Jurkat, Clone E6-1 (cell line): ENCODE measurements at places on chromosomes 2 and 18.
A peak's percentile ranks its signal among the peaks of the same experiment; 100 is the strongest.

GRCh38 chr2:95231723-95232122 lies 24.4 kb downstream of the ZNF892 start:
- peak; percentile 67 for DNase-seq

- DNase-seq: no peak
These were observed 22.7 kb downstream of the GDF7 start for GRCh38 chr2:20689428-20690264.

- no peak for DNase-seq
These were observed 200.8 kb downstream of the PLCL1 start for GRCh38 chr2:198004921-198005829.

DNA sequence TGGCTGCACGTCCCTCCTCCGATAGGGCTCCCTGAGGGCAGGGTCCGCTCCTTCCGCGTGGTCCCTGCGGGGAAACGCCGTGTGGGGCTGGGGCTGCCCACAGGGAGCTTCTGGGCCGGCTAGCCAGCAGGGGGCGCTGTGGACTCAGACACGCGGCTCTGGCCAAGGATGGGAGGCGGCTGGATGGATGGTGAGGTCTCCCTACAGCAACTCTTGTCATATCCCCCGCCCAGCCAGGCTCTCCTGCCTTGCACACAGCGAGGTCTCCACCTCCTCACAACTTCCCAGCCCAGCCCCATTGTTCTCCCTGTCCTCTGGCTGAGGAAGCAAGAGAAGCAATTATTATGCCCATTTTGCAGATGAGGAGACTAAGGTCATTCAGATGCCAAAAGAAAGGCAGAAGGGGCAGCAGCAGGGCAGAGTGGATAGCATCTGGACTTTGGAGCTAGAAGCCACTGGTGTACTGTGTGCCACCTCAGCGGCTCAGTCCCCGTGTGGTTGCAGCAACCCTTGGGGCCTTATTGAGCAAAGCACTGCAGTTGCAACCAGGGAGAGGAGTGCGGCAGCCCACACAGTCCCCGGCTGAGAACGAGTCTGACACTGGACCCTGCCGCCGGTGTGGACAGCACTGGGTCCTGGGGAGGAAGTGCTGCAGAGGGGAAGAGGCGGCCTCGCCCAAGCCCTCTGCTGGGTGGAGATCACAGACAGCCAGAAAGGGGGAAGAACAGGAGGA lies 99.0 kb downstream of the ZFP36L2 start:
- no peak for DNase-seq

- no peak for DNase-seq
These were observed 1320.3 kb upstream of the LRRTM1 start for GRCh38 chr2:81624825-81625224.

DNA sequence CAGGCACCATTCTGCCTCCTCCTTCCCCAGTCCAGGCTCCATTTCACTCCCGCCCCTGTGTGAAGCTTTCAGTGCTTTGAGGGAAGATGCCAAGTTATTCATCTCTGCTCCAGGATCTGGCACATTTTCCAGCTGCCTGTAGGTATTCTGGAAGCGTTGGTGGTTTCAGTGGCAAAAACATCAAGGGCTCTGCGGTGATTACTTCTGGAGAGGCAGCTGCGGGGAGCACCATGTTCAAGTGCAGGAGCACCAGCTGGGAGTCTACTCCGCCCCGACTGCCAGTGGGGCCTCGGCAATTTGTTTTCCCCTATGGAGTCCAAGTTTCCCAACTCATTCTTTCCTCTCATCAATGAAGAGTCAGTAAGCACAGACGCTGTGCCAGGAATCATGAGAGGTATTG lies 211.7 kb downstream of the CLIP4 start:
- DNase-seq: no peak

DNA sequence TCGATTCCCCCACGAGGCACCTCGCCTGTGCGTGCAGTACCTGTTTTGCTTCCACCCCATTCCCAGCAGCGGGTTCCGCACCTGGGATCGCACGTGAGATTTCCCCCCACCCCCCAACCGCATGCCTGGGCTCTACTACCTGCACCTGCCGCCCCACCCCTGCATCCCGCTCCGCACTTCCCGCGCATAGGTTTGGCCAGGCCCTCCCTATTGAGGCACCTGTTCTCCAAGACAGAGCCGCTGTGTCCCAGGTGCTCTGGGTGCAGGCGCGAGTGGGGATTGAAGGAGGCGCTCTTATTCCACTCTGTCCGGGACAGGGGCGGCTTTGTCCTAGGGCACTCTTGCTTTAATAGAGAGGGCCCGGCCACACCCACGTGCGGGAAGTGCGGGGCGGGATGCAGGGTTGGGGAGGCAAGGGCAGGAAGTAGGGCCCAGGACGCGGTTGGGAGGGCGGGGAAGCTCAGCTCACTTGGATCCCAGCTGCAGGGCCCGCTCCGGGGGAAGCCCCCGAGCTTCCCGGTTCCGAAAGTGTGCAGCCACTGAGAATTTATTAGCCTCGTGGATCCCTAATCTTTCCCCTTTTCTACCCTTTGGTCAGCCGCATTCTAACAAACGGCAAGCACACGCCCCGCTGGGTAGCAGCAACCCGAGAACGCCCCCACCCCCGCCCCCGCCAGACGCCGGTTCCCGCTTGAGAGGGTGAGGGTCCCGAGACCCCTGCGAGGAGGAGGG lies 670 bp upstream of the MOCOS start:
- no peak for DNase-seq

DNA sequence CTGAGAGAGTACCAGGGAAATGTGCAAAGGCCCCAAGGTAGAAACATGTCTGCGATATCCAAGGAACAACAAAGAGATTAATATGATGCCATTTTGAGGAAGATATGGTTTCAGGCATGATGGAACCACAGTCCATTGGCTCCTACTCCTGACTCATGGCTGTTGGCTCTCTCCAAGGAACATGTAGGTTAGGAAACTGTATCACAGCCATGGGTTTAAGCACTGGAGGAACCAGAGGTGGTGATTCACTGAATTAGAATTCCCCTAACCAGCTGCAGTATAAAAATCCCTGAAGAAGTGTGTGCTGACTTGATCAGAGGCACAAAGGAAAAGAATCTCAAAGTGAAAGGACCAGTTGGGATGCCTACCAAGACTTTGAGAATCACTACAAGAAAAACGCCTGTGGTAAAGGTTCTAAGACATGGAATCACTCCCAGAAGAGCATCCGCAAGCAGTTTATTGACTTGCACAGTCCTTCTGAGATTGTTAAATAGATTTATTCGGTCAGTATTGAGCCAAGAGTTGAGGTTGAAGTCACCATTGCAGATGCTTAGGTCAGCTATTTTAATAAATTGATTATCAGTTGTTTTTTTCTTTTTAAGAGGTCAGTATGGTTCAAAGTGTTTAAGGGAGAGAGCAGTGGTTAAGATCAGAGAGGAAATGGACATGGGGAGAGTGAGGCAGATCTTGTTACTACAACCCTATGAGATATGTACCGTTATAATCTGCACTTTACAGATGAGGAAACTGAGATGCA lies 110.7 kb upstream of the OTX1 start:
- DNase-seq: no peak

GRCh38 chr2:112768432-112768831 lies 4.0 kb upstream of the CKAP2L start:
- no peak for DNase-seq

DNA sequence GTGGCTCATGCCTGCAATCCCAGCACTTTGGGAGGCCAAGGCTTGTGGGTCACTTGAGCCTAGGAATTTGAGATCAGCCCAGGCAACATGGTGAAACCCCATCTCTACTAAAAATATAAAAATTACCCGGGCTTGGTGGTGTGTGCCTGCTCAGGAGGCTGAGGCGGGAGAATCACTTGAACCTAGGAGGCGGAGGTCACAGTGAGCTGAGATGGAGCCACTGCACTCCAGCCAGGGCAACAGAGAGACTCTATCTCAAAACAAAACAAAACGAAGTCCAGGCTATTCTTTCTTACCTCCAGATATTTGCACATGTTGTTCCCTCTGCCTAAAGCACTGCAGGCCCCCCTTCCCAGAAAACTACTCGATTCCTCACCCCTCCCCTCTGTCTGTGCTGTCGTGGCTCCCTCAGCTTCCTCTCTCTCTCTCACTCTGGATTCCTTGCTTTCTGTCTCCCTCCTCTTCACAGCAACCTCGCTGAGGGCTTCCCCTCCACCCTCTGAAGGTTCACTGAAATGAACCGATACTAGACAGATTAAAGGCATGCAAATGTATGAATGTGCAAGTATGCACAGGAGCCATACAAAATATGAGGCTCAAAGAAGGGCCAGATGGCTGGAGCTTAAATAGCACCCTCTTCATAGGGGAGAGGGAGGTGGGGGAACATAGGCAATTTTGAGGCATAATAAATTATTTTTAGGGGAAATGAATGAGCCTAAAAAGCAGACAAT lies 18.5 kb downstream of the TMEM177 start:
- DNase-seq: peak; percentile 28

DNA sequence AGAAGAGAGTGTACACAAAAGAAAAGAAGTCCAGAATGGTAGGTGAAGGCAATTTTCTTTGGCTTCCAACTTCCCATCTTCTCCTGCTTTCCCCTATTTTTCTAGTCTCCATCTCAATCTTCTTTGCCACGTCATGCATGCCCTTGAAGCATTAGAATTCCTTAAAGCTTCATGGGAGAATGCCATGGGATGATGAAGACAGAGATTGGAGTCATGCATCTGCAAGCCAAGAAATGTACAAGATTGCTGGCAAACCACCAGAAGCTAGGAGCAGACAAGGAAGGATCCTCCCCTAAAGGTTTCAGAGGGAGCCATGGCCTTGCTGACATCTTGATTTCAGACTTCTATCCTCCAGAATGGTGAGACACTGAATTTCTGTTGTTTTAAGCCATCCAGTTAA lies 305.9 kb downstream of the HRH4 start:
- DNase-seq: no peak

DNA sequence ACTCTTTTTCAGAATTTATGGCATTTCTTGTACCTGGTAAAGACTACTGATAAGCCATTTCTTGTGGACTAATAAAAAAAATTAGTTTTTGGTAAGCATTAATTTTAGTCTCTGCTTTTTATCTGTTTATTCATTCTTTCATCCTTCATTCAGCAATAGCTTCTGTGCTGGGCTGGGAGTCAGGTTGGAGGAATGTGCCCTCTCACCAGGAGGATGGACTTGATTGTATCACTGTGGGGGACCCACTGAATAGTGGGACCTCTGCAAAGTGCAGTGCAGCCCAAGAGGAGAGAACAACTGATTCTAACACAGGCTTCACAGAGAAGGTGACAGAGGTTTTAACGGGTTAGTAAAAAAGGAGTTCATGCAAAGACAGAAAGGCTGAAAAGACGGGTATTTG lies 39.1 kb downstream of the CDC42EP3 start:
- DNase-seq: no peak

DNA sequence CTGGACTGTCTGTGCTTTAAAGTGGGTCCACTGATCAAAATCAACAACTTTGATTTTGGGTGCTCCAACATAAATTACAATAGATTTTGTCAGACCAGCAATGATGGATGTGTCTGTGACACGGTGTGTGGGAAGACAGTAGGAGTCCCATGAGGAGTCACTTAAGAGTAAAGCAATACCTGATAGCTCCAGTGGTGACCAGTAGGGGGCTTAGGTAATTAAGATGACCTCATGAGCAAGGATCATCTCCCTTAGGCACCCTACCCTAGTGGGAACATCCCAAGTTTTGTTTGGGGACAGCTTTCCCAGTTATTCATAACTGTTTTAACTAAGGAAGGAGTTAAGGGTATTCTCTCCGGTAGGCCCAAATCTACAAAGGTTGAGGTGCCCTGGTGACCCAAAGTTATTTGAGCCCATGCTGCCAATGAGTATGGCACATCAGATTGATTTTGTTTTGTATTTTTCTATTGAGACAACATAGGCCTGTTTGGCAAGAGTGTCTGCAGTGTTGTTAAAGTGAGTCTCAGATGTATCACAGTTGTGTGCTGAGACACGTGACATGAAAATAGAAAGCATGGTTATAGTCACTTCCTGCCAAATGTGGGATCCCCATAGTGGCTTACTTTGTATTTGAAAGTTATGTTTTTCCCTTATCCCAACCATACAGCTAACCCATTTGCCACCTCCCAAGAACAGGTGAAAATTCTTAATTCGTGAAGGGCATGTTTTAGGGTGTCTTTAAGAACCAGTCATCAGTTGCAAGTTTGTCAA lies 1337.6 kb upstream of the SLC39A10 start:
- peak; percentile 20 for DNase-seq

DNA sequence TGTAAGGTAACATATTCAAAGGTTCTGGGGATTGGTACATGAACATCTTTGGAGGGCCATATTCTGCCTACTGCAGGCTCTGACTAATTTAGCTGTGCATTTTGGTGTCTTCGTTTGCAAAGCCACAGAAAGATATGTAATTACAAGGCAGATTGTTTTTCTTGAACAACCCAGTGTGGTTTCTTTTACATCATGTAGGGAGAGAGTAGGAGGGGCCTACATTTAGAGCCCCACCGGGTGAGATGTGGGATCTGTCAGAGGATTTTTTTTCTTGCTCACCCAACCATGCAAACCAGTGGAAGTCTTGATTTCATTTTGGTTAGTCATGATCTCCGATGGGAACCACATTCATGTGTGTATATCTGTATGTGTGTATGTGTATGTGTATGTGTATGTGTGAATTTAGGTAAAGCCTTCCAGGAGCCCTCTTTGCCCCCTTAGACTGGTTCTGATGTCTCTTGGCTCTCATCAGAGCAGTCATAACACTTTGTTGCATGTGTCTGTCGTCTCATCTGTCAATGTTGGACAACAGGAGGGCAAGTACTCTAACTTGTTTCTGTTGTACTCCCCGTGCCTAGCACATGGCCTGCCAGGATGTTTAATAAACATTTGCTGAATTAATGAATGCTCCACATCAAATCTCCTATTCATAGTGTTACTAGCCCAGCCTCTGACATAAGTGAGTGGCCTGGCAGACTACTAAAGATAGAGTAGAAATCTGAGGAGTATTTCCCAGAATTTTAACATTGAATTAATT lies 239.9 kb downstream of the MTX2 start:
- peak; percentile 94 for DNase-seq

DNA sequence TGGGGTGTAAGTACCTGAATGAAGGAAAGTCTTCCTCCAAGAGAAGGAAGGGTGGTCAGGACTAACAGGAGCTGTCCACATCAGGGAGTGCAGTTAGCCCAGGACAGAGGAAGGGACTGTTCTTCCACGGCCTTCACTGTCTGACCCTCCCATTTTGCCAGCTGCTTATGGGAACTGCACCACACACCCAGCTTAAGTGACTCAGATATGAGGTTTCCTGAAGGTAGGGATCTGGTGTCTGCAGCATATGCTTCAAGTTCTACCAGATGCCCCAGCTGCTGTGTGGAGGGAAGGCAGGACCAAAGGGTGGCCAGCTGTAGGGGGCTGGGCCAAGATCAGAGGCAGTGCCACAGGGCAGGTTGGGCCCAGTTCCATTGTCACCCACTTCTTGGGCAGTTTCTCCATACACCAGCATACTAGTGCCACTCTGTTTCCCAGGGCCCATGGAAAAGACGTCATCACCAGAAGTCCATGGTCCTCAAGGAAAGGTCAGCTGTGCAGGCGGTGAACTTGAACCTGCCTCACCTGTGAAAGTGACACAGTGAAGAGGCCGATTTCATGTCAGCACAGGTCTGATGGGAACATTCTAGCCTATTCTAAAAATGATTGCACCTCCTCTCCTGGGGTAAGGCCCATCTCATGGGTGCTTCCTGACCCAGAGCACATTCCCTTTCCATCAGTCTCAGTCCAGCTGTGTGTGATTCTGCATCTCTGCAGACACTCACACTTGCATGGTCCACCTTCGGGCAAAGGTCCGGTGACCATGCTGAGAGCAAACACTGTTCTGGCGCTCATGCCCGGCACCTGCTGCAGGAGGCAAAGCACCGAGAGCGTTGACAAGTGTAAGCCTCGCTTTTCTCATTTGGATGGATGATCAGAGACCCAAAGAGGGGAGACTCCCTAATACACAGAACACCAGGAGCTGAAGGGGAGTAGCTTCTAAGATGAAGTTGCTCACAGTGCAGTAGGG lies 68.0 kb downstream of the ACAA2 start:
- DNase-seq: no peak

GRCh38 chr18:45733535-45733934 lies 9.6 kb downstream of the SLC14A1 start:
- no peak for DNase-seq
